ENCODE measurements at places on chromosomes 6 and 20. TPM values are rescaled to one million over a fixed set of nuclear protein-coding genes. Genes with fewer than 3 reads are reported as not detected.

WFDC12 gene
- 0.64 TPM for total RNA-seq

DNA sequence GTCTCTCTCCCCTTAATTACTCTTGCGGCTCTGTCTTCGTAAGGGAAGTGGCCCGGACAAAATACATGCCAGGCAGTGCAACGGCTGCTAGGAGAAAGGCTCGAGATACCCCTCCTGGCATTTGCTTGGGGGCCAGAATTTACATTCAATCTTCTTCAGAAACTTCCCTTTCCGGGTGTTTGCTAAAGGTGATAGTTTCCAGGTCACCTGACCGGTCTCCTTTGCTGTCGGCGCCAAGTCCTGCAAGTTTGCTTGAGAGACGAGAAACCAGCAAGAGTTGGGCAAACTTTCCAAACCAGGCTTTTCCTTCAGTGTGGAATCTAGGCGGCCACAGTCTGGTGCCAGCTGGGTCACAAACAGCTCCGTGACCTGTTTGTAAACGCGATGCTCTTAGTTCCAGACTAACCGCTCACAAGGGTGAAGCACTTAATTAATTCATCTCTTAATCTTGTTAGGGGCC, 563 bp upstream of the SRSF3 start:
- DNase-seq = no peak

SLC18B1 gene
- total RNA-seq = 28.7 TPM

DNA sequence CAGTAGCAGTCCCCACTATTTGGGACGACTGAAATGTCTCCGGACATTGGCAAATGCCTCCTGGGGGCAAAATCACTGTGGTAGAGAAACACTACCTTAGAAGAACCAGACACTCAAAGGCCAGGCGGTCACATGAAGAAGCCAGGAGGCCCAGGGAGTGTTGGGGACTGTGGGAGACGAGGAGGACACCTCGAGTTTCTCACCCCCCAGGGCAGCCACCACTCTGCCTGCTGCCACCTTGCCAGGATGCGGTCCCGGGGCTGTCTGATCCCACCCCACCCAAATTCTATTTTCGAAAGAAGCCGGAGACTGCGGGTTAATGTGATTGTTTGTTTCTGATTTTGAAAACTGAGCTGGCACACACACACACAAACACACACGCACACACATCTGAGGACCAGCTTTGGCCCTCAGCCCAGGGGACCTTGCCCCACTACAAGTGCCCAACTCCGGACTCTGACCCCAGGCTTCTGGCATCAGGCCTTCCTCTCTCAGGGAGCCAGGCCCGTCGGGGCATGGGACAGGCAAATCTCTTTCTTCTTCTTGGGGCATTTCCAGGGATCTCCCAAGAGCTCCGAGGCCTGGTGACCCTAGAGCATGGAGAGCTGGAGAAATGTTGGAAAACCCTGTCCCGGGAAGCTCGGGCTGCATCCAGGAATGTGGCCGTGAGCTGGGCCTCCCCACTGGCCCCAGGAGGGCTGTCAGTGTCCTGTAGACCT, 187.5 kb upstream of the PMEPA1 start:
- DNase-seq = no peak

GRCh38 chr20:684676-685319, 9.2 kb upstream of the SCRT2 start:
- no peak for DNase-seq

GRCh38 chr20:56433221-56433879, 21.3 kb downstream of the CASS4 start:
- DNase-seq = no peak

DNA sequence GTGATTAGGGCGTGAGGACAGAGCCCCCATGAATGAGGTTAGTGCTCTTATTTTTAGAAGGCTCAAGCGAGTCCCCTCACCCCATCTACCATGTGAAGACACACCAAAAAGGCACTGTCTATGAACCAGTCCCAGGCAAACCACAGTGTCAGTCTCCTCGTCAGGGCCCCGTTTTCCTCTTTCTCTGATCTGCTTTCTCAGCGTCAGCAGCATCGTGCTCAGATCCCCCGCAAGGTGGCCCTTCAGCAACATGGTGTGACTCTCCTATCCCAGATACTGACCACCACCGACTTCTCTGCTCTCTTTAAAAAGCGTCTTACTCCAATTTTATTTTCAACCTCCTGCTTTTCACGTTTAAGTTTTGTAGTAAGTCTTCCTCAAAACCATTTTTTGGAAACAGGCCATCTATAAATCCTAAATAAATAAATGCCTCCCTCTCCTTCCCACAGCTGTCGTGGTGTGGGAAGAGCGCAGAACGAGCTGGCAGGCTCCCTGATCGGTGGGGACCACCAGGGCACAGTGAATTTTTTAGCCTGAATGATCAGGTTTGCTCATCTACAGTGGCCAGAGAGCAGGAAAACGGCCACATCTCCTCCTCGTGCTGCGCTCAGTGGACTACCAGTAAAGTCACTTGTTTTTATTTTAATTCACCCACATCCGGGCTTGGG, 113.1 kb downstream of the BMP7 start:
- DNase-seq = no peak

HTR1E gene
- total RNA-seq = not detected

DNA sequence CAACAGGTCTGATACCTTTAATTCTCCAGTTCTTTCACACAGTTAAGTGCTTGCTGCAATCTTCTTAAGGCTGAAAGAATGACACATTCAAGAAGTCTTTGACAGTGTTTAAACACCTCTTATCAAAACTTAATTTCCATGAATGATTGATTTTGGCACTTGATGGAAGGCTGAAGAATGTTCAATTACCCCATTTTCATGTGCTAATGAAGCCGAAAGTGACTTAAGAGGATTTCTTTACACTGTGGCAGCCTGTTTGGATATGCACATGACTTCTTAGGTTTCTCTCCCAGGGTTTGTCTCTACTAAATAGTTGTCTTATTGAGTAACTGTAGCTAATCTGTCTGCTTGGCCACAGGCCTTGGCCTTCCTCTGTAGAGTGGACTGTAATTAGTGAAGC, 81.1 kb upstream of the PRDM1 start:
- no peak for DNase-seq

GRCh38 chr6:22399693-22400092, 102.9 kb upstream of the PRL start:
- DNase-seq = no peak

DNA sequence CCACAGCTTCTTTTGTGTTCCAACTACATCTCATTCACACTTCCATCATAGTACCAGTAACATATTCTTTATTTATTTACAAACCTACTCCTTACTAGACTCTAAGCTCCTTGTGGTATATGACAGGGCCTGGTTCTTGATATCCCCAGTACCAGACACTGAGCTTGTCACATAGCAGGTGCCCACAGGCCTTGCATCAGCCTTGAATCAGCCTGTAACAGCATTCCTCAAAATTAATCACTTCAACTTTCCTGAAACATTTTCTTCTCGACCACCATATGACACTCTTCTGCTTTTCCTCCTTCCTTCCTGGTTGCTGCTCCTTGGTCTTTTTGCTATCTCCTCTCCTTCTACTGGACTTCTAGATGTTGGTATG, 24.7 kb upstream of the SRPK1 start:
- DNase-seq = no peak

DNA sequence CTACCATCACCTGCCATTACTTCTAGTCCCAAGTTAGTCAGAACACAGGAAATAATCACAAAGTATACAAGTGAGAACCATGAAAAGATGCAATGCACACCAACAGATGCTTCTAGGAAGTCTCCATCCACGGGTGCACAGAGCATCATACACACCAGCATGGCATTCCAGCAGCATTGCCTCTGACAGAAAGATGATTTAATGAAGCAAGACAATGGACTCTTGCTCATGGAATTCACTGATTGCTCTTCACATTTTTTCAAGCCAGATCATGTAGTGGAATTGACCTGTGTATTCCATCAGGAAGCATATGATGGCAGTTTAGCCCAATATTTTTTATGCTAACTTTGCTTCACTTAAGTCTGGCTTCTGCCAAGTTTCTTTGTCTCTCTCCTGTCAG, 406.3 kb upstream of the RGS17 start:
- no peak for DNase-seq

DNA sequence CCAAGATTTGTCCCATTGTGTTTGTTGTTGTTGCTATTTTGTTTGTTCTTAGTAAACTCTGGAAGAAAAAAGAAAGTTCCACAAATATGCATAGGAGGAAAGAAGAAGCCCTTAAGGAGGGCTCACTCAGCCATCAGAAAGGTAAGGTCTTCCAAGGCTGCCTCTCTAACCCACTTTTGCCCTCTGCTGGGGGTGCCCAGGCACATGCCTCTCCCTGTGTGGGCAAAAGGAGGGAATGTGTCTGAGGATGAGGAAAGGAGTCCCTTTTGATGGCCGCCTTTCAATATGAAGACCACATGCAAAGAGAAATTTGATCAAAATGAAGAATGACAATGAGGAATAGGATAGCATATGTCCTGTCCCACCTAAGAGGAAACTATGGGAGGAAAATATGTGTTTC, 248.2 kb upstream of the POU3F2 start:
- DNase-seq = no peak

- no peak for DNase-seq
Observed at GRCh38 chr20:1206366-1207148, 3.3 kb downstream of the C20orf202 start.

SIM1 gene
- under 0.01 TPM for total RNA-seq

KIF25 gene
- 0.26 TPM for total RNA-seq

GRCh38 chr20:44157061-44157460, 29.9 kb downstream of the JPH2 start:
- DNase-seq = no peak

- DNase-seq = no peak
Observed at GRCh38 chr6:80214436-80215022, 108.1 kb downstream of the BCKDHB start.

SMLR1 gene
- not detected for total RNA-seq

- DNase-seq = no peak
Observed at GRCh38 chr20:36105711-36106226, 48.8 kb upstream of the EPB41L1 start.

ABHD16B gene
- not detected for total RNA-seq

- DNase-seq = no peak
Observed at GRCh38 chr6:168190014-168190405, 111.0 kb upstream of the FRMD1 start.

PTK6 gene
- 52.6 TPM for total RNA-seq

SLC26A8 gene
- total RNA-seq = not detected

COL9A3 gene
- total RNA-seq = 2.3 TPM

GRCh38 chr6:82569022-82569421, 205.4 kb downstream of the TPBG start:
- no peak for DNase-seq

DNA sequence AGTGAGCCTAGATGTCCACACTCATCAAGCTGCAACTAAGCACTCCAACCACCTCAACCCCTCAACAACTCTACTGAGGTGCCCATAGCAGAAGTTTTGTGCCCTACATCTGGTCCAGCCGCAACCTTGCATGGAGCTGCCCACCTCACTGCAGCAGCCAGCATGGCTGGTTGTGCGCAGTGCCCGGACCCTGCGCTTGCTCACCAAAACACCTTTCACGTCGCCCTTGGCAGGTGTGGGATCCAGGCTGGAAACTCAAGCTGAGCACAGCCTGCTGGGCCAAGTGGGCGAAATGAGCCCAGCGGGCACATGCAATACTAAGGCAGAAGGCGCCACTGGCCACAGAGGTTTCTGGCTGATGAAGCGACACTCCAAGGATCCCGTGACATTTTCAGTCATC, 902.4 kb downstream of the TBC1D32 start:
- DNase-seq = no peak

- DNase-seq = no peak
Observed at GRCh38 chr6:44004136-44004535, 123.1 kb downstream of the MRPL14 start.

CALHM6 gene
- 7.8 TPM for total RNA-seq

- no peak for DNase-seq
Observed at GRCh38 chr6:168226902-168227318, 92.7 kb downstream of the DACT2 start.

DNA sequence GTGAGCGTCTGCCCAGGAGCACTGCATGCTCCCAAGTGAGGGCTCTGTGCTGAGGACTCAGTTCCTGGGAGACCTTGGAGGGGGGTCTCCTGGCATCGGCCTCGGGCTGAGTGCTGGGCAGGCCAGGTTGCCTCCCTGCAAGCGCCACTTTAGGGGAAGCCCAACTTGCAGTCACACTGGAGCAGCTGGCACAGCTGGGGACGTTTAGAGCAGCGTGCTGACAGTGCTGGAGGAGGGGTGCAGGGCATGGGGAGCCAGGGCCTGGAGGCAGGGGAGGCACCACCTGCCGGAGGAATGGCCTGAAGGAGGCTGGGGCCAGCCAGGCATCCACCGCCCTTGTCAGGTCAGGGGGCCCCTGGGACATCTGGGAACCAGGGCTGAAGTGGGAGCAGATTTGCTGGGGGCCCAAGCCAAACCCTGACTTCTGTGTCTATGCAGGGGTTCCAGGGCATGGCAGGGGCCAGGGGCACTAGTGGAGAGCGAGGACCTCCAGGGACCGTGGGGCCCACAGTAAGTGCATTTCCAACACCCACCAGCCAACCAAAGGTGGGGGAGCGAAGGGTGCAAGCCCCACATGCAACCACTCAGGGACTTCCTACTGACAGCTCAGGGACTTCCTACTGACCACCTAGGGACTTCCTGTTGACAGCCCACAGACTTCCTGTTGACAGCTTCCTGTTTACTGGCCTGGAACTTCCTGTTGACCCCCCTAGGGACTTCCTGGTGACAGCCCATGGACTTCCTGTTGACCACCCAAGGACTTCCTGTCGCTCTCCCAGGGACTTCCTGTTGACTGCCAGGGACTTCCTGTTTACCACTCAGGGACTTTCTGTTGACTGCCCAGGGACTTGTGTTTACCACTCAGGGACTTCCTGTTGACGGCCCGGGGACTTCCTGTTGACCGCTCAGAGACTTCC, 33.6 kb downstream of the COL20A1 start:
- DNase-seq = no peak

DNA sequence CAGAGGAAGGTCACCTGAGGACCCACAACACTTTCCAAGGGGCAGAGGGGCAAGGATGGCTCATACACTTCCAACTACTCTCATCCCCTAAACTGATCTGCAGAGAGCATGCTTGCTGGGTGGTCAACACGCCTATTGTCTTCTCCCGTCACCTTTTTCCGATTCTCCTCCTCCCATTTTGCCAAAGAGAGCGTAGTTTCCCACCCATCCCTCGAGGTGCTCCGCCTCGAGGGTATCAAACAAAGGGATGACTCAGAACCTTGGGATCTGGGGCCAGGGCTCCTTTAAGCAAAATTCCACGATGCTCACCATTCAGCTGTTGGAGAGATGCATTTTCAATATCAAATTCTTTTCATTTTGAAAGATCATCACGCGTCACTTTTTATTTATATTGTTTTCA, 507.5 kb upstream of the SULF2 start:
- DNase-seq = no peak

HSPA1L gene
- total RNA-seq = 0.76 TPM

DNA sequence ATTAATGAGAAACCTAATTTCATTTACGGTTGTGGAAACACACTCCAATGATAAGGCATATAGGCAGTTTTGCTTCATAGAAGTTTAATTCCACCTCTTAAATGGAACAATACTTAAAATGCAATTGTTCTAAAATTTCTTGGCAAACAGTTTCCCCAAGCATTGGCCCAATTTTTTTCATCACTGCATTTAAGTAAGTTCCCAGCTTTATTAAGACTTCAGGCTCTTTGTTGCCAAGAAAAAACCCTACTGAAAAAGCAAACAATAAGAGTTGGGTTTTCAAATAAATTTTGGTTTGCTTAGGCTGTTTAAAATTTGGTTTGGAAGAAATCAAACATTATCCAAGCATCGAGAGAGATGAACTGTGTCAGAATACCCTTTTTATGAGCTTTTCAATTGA, 690.9 kb upstream of the NRSN1 start:
- no peak for DNase-seq

OPN5 gene
- total RNA-seq = not detected

All from esophagus squamous epithelium (tissue), 5 donors.